ENCODE measurements at places on chromosomes 5 and 9.

DNA sequence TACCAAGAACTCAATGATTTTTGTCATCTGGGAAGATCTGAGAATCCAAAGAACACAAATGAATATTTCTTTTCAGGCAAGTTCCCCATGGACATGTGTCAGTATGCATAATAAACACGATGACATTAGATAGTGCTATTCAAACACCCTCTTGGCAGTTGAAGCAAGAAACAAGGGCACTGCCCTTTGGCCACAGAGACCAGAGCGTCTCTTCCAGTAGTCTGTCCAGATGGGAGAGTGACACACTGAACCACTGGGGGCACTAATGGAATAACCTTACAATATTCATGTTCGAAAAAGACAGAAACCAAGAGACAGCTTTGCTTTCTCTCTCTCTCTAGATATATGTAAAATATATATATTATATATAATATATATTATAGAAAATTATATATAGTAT lies 301.9 kb downstream of the CTNND2 start:
- DNase-seq, result no peak

- DNase-seq, result no peak
Observed at GRCh38 chr9:72154468-72155285, 5.4 kb downstream of the GDA start.

- DNase-seq, result no peak
Observed at GRCh38 chr5:1055896-1056610, 47.5 kb downstream of the NKD2 start.

- no peak for DNase-seq
Observed at GRCh38 chr9:37566716-37567115, 9.5 kb downstream of the FBXO10 start.

DNA sequence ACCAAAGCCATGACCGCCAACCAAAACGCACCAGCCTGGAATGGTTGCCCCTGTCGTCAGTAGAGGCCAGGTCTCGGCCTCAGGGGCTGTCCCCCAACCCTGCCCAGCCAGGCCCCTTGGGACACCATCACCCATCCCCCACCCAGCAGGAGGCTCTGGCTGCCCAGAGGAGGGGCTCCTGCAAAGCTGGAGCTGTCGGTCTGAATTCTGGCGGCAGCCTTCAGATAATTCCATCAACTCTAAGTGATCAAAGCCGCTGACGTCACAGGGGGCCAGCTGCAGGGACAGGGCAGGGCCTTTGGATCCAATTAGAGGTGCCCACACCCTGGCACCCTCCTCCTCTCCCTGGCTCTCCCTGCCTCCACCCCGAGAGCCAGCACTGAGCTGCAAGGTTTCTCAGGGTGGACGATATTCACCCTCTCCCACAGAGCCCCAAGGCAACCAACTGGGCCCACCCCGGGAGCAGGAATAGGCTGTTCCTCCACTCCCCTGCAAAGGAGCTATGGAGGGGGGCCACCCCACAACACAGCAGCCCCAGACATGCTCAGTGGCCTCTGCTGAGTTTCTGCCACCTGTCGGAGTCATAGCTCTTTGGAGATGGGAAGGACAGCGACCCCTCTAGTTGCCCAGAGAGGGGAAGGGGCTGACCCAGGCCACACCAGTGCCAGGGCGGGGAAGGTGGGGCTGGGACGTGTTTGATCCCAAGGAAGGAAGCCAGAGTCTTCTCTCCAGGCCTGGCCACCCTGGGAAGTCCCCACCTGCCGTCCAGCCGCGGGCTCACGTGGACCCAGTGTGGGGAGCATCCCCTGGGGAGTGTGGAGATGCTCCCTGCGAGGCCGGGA lies 78.4 kb downstream of the NTNG2 start:
- DNase-seq, result no peak

GRCh38 chr9:38162332-38163211 lies 93.5 kb upstream of the SHB start:
- DNase-seq, result no peak

GRCh38 chr5:33227746-33228145 lies 213.0 kb upstream of the TARS1 start:
- no peak for DNase-seq

- no peak for DNase-seq
Observed at GRCh38 chr9:110143485-110143884, 64.5 kb downstream of the C9orf152 start.

- no peak for DNase-seq
Observed at GRCh38 chr9:133009906-133010582, 20.8 kb upstream of the GTF3C5 start.

DNA sequence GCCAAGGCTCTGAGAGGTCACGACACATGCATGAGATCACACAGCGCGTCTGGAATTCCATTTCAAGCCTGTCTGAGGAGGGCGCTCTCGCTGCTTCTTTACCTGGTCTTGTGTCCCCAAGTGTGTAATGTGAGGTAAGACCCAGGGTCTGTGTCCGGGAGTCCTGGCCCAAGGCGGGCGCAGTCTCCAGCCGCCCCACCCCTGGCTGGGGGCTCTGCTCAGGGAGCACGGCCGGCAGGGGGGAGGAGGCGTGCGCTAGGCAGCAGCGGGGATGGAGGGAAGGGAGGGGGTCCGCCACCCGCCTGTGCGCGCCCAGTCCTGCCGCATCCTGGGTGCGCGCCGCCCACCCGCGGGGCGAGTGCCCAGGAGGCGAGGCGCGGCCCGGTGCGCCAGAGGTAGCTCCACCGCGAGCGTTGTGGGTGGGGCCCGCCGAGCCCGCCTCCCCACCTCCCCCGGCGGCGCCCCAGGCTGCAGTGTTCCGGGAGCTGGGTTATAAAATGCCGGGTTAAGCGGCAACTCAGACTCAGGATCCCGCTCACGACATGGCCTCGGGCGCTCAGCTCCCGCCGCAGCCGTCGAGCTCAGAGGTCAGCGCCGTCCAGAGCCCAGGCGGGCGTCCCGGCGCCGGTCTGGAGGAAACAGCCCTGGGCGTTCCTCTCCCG lies at the start of gene CCNI2:
Gene CCNI2, plus strand, starts transcription at position 473 of the 662 bp plus-strand sequence. Its CDS starts 70 bp downstream, at position 543.
- peak; percentile 62 for DNase-seq

GRCh38 chr9:128374221-128374675 lies 3.1 kb downstream of the URM1 start:
- DNase-seq, result no peak

DNA sequence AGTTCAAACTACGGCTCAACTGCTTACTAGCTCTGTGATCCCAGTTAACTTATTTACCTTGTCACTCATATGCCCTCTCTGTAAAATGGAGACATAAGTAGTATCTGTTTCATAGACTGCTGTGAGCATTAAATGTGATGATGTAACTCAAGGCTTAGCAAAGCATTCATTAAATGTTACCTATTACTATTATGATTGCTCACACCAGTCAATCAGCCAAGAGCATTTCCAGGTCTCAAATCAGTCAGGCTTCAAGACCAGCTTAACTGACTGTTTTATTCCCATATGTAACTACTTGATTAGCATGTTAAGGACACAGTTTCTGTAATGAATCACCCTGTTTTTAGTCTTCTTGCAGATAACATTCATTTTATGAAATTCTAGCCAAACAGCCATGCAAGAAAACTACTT lies 413.3 kb downstream of the MLLT3 start:
- DNase-seq, result no peak

DNA sequence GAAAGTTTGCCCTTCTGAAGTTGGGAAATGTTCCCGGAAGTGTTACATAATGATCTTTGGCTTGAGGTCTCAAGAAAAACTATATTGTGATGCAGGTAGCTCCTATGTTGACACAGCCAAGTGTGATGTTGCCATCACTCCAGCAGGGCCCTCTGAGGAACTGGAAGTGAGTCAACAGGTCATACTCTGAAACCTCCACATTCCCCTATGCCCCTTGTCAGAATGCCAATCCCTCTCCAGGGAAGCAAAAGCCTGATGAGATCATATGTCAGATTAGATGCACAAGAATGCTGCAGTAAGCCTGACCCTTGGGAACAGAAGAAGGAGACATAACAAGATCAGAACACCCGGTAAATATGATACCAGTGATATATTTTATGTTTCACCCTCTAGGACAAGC lies 66.8 kb upstream of the ITGA2 start:
- no peak for DNase-seq

GRCh38 chr5:72210888-72211678 lies 103.8 kb downstream of the MAP1B start:
- no peak for DNase-seq

GRCh38 chr5:4572311-4573100 lies 567.6 kb upstream of the ADAMTS16 start:
- no peak for DNase-seq

GRCh38 chr5:151956725-151957124 lies 32.1 kb upstream of the GLRA1 start:
- DNase-seq, result no peak

DNA sequence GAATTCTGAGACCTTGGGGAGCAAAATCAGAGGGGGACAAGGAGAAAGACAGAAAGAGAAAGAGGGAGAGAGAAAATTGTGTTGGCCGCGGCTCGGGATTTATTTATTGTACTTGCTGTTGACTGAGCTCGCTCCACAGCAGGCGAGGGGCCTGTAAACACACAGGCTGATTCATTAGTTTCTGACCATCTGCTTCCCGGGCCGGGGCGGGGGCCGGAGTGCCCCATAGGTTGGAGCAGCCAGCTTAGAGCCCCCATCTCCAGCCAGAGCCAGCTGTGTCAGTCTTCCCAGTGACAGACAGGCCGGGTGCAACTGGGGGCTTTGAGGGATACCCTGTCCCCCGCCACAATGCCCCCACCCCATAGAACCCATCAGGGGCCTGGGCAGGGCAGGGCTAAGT lies 30.9 kb downstream of the NTNG2 start:
- no peak for DNase-seq

DNA sequence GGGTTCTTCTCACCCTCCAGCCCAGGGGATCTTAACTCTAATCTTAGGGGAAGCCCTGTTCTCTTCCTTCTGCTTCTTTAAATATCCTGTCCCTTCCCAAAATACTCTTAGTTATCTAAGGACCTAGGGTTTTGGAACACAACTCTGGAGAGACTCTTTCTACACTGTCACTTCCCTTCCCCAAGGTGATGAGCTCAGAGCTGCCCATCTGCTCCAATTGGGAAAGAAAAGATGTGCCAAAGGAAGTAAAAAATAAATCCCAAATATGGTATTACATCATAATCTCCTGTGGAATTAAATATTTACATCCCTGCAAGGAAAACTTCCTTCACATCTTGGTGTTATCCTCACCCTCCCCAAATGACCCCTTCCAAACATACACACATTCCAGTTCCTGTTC lies 291.2 kb downstream of the EPB41L4A start:
- DNase-seq, result no peak

DNA sequence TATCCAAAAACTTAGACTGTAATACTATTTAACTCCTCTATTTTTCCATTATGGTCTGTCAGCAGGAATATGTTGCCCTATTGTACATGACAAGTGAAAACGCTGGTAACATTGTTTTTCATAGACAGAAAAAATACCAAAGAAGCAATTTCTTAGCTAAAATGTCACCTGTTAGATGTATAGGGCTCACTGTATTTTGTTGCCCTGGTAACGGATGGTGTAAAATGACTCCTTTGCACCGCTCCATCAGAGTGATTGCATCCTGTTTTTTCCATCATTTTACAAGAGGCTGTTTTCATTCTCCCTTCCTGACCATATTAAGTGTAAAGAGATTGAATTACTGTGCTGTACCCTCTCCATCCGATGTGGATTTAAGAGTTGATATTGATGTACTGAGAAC lies 460.1 kb upstream of the TLE4 start:
- DNase-seq, result no peak

DNA sequence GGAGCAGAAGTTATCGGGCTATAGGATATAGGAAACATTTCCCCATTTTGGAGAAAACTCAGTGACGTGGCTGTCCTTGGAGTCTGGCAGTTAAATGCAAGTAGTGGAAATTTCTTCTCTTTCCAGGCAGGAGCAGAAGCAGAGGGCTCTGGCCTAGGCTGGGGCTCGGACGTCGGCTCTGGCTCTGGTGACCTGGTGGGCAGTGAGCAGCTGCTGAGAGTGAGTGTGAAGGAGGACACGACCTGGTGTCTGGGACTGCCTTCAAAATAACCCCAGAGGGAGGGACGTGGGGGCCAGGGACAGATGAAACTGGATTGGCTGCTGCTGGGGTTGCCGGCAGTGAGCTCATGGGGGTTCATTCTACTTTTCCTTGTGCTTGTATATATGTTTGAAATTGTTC lies 79.5 kb downstream of the COL15A1 start:
- no peak for DNase-seq

DNA sequence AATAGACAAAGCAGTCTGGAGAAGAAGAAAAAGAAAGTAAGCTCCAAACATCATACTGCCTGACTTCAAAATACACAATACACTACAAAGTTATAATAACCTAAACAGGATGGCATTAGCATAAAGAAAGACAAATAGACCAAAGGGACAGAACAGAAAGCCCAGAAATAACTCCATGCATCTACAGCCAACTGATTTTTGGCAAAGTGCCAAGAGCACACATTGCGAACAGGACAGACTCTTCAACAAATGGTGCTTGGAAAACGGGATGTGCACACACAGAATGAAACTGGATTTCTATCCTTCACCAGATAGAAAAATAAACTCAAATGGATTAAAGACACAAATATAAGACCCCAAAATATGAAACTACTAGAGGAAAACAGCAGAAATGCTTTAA lies 66.6 kb upstream of the SPATA31E1 start:
- no peak for DNase-seq

- DNase-seq, result no peak
Observed at GRCh38 chr9:82281066-82281465, 292.5 kb downstream of the SPATA31D1 start.

DNA sequence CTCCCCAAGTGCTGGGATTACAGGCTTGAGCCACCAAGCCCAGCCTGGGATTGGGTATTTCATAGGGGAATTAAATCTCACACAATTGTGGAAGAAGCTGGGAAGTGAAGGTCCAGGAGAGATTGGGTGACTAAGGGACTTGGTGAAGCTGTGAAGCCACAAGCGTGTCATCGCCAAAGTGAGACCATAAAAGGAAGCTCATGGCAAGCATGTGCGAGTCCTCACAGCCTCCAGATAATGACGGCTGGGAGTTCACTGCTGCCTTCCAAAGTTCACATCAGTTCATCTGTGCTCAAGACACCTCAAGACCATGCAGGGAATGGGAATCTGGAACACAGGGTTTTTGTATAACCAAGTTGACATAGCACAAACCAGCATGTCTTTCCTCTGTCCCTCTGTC lies 210.6 kb downstream of the MARCHF11 start:
- no peak for DNase-seq

- DNase-seq, result no peak
Observed at GRCh38 chr9:127058011-127058644, 64.3 kb downstream of the ANGPTL2 start.

DNA sequence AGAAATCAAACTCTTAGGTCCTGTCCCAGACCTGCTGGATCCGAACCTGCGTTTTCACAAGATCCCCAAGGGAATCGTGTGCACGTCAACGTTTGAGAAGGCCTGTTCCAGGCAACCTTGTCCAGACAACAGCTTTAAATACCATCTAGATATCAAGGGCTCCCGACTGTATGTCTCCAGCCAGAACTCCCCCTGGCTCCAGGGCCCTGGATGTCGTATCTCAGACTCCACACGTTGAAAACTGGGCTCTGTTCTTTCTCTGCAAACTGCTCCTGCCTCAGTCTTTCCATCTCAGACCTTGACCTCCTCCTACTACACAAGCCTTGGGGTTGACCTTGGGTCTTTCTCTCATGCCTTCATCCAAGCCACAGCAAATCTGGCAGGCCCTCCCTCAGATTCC lies 5.8 kb upstream of the ENG start:
- DNase-seq, result no peak

- no peak for DNase-seq
Observed at GRCh38 chr9:84835745-84836144, 166.2 kb downstream of the NTRK2 start.

Measured in T-helper 22 cell (primary cell).